ENCODE measurements at places on chromosomes 6 and 20. TPM values are rescaled to one million over a fixed set of nuclear protein-coding genes. Genes with fewer than 3 reads are reported as not detected.

- DNase-seq: no peak
- H3K4me1 ChIP-seq: no peaks in the 10 kb centered on the region
- H3K4me3 ChIP-seq: no peak overlapping the region
- no peak overlapping the region for H3K27ac ChIP-seq
Observed at GRCh38 chr6:10338151-10338550, 76.7 kb downstream of the TFAP2A start.

DNA sequence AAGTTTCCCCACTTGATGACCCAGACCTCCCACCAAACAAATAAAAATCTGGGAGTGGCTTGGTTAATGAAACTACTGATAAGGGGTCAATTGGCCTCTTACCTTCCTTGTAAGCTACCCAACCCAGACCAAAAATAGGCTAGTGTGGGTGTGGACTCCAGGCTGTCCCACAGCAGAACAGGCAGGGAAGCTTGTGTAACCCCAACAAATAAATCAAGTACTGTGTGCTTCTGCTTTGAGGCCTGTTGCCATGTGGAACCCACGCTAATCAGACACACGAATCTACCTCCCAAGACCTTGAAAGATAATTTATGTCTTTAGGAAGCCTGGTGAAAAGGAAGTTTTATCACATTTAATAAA, 33.7 kb upstream of the PAQR8 start:
- H3K36me3 ChIP-seq: no peaks in the 10 kb centered on the region
- no peak for DNase-seq
- no peak overlapping the region for H3K4me3 ChIP-seq
- peaks cover 30% of the 10 kb centered on the region for H3K4me1 ChIP-seq
- H3K27ac ChIP-seq: no peak overlapping the region

DNA sequence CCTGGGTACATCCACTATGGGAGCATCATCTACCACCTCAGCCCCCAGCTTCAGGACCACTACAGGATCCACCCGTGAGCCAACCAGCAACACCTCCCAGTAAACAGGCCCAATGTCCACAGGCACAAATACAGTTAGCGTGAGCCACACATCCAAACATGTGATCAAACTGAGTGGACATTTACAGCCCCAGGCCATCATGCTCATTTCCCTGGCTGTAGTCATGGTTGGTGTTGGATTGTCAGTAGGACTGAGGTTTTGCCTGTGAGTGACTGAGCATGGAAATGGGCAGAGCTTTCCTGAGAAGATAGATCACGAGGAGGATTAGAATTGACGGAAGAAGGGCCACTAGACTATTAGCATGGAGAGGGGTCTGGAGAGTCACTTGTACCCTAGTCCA, 10.7 kb upstream of the MUC21 start:
- no peaks in the 10 kb centered on the region for H3K27me3 ChIP-seq
- no peak overlapping the region for H3K27ac ChIP-seq
- no peak for DNase-seq
- H3K36me3 ChIP-seq: no peaks in the 10 kb centered on the region
- H3K4me3 ChIP-seq: no peak overlapping the region

DNA sequence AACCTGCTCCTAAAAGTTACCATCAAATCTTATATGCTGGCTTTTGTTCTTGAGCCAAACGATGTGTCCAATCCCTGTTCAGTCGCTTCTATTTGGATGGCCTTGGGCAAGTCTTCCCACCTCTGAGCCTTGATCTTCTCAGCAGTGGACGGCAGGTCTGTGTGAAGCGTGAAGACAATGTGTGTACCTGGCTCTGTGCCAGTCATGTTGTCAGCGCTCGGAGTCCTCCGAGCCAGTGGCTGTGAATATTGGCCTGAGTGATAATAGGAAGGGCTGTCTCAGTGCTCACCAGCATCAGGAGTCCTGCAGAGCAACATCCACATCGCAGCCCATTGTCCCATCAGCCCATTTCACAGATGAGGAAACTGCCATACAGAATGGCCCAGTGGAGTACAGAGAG, 219.0 kb downstream of the CDC5L start:
- no peaks in the 10 kb centered on the region for H3K36me3 ChIP-seq
- H3K4me3 ChIP-seq: no peak overlapping the region
- H3K4me1 ChIP-seq: no peaks in the 10 kb centered on the region
- no peaks in the 10 kb centered on the region for H3K27me3 ChIP-seq
- DNase-seq: no peak

DNA sequence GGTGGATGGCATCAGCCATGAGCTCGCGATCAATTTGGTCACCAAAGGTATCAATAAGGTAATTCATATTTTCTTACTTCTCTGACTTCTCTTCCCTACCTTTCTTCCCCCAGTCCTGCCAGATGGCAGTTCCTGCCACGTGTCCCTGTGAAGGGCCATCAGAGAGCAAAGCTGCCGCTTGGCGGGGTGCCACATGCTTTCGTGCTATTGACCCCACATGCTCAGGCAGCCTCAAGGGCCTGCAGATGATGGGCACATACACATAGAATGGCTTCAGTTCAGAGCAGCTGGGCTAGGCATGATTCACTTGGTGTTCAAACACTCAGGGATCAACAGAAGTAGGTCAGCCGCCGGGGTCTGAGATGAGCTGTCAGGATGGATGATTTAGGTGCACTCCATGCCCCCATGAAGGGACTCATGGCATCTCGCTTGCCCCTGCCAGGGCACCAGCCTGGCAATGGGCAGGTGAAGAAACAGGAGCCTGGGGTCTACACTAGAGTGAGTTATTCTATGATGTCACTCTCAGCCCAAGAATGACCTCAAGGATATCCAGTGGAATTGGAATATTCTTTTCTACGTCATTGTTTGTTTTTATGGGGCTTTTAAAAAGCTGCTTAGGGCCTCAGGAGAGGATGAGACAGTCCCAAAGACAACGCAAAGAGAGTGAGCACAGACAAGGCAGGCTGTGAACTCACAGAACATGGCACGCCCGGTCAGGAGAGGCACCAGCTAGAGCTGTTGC, 25.5 kb downstream of the BANF2 start:
- H3K27me3 ChIP-seq: no peaks in the 10 kb centered on the region
- H3K27ac ChIP-seq: no peak overlapping the region
- H3K36me3 ChIP-seq: no peaks in the 10 kb centered on the region
- no peak for DNase-seq

- no peak overlapping the region for H3K4me3 ChIP-seq
- H3K36me3 ChIP-seq: no peaks in the 10 kb centered on the region
- DNase-seq: no peak
- H3K27ac ChIP-seq: no peak overlapping the region
- H3K4me1 ChIP-seq: no peaks in the 10 kb centered on the region
Observed at GRCh38 chr20:8562356-8562755, 430.3 kb downstream of the PLCB1 start.

- no peak overlapping the region for H3K27ac ChIP-seq
- no peak overlapping the region for H3K4me3 ChIP-seq
- H3K36me3 ChIP-seq: no peaks in the 10 kb centered on the region
- H3K27me3 ChIP-seq: no peaks in the 10 kb centered on the region
Observed at GRCh38 chr6:36326356-36326995, 10.2 kb downstream of the BNIP5 start.

DNA sequence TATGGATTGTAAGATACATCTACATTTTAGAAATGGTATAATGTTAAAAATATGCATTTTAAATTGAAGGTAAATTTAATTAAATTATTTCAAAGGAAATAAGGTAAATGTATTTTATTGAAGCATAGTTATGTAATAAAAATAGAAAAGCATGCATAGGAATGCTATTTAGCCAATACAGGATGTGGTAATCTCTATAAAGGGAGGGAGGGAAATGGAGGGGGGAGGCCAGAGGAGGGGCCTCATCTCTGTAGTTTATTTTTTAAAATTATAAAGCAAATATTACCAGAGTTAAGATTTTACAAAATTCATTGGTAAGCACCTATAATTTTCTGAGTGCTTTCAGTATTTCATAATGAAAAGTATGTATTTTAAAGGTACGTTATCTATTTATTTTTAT, 27.2 kb downstream of the SLC16A10 start:
- H3K27ac ChIP-seq: no peak overlapping the region
- H3K27me3 ChIP-seq: no peaks in the 10 kb centered on the region
- DNase-seq: no peak
- H3K4me3 ChIP-seq: no peak overlapping the region

DNA sequence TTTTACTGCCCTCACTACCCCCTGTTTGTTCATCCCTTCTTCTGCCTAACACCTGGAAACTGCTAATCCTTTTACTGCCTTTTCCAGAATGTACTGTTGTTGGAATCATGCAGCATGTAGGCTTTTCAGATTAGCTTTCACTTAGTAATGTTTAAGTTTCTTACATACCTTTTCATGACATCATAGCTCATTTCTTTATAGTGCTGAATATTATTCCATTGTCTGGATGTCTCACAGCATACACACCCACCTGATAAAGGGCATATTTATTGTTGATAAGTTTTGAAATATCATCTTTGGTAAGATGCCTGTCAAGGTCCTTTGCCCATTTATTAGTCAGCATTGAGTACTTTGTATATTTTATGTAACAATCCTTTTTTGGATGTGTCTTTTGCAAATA, 588.2 kb upstream of the NRSN1 start:
- no peaks in the 10 kb centered on the region for H3K4me1 ChIP-seq
- DNase-seq: no peak
- no peaks in the 10 kb centered on the region for H3K36me3 ChIP-seq
- no peak overlapping the region for H3K27ac ChIP-seq
- no peak overlapping the region for H3K4me3 ChIP-seq

DNA sequence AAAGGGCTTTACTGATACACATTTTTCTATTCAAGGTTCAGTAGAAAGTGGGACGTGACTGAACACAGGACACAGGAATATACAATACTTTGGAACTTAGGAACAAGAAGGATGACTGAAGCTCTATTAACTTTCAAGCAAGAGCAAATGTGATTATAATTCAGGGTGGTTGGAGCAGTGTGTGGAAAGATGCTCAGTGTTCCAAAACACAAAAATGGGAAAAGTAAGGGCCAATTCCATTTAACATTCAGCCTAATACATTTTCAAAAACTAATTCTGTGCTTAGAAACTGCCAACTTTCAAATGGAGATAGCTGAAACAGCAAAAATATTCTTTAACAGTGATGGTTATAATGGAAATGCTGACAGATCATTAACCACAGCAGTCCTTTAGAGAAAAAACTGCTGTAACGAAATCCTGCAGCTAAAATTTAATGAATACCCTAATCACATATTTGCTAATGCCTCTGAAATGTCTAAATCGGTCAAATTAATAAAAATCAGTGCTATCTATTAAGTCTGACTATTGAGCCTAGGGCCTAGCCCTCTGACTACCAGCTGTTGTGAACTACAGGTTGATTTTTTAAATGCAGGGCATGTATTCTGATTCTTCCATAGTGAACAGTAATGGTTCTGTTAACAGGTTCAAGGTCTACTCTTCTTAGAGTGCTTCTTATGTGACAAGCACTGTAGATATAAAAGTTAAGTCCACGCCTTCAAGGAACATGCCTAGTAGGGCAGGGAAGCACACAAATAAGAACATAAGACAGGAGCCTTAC, 45.9 kb downstream of the RARS2 start:
- H3K27me3 ChIP-seq: no peaks in the 10 kb centered on the region
- no peaks in the 10 kb centered on the region for H3K4me1 ChIP-seq
- H3K27ac ChIP-seq: no peak overlapping the region
- DNase-seq: no peak
- H3K36me3 ChIP-seq: peaks cover 17% of the 10 kb centered on the region

DNA sequence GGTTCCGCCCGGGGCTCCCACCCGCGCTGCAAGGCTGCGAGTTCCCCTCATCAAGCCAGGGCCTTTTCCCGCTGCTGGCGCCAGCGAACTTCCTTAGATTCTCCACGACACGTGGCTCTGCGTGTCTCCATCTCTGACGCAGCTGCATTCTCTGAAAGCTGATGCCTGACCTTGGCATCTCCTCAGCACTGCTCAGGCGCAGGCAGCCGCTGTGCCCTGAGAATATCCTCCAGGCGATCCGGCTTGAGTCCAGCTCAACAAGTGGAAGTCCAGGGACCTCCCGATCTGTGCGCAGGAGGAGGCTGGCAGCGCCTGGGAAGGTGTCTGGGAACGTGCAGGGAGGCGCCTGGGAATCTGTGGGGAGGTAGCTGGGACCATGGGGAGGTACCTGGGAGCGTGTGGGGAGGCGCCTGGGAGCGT, 171.2 kb upstream of the THBS2 start:
- no peak overlapping the region for H3K4me3 ChIP-seq
- no peak overlapping the region for H3K27ac ChIP-seq
- no peak for DNase-seq

GRCh38 chr6:39191236-39191930, 37.9 kb downstream of the KCNK5 start:
- H3K4me1 ChIP-seq: peaks cover 18% of the 10 kb centered on the region
- H3K4me3 ChIP-seq: no peak overlapping the region

- no peak overlapping the region for H3K4me3 ChIP-seq
- DNase-seq: no peak
- H3K36me3 ChIP-seq: no peaks in the 10 kb centered on the region
- peak overlapping the region; percentile 100 for H3K27ac ChIP-seq
- peaks cover 55% of the 10 kb centered on the region for H3K4me1 ChIP-seq
- no peaks in the 10 kb centered on the region for H3K27me3 ChIP-seq
Observed at GRCh38 chr6:167444602-167445346, 119.9 kb downstream of the TTLL2 start.

GRCh38 chr6:129969064-129969463, 49.3 kb upstream of the L3MBTL3 start:
- no peaks in the 10 kb centered on the region for H3K4me1 ChIP-seq
- H3K27me3 ChIP-seq: no peaks in the 10 kb centered on the region
- DNase-seq: no peak

DNA sequence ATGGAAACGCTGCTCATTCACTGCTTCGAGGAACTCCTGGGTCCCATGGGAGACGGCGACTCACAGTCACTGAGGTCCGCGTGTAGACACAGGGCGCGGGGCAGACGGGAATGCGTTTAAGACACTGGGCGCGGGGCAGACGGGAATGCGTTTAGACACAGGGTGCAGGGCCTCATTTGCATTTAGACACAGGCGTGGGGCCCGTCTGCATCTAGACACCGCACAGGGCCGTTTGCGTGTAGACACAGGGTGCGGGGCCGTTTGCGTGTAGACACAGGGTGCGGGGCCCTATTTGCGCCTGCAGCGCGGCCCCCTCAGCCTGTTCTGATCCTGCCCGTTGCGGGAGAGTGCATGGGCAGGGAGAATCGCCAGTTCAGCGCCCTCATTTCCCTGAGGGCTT, 10.4 kb downstream of the DACT2 start:
- H3K27ac ChIP-seq: no peak overlapping the region
- no peaks in the 10 kb centered on the region for H3K36me3 ChIP-seq

Gene PROKR2
- total RNA-seq: not detected

Gene CYP24A1
- not detected for total RNA-seq

Gene RPS18
- 4,663 TPM for total RNA-seq

Gene PRKN
- total RNA-seq: 2.8 TPM

Gene CGAS
- total RNA-seq: 0.90 TPM

All from neural progenitor cell (in vitro differentiated cells).